ENCODE measurements at places on chromosomes 2 and 18.

GRCh38 chr18:13471971-13472628 is 253.5 kb downstream of the LDLRAD4 start:
- no peak for DNase-seq

- DNase-seq = peak; percentile 76
Measured at GRCh38 chr18:79507076-79507545, 111.4 kb downstream of the NFATC1 start.

DNA sequence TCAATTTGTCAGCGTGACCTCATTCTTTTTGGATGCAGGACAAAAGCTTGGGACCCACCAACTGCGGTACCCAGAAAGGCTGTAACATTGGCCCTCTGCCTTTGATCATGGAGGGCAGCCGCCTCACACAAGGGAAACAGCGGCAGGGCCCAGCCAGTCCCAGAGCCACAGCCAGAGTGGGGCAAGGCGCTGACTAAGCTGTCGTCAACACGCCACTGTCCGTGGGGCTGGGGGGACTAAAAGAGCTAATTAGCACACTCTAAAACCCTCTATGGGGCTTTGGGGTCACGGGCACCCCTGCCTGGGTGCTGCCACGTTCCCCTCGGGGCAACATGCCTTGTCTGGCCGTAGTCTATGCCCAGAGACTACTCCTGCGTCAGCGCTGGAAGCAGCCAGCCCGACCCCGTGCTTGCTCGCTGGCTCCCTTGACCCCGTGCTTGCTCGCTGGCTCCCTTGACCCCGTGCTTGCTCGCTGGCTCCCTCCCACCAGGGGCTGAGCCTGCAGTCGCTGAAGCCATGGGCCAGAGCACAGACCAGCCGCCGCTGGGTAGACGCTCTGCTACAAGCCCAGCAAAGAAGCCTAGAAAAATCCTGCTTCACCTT is 598.4 kb downstream of the MBD2 start:
- peak; percentile 59 for DNase-seq

DNA sequence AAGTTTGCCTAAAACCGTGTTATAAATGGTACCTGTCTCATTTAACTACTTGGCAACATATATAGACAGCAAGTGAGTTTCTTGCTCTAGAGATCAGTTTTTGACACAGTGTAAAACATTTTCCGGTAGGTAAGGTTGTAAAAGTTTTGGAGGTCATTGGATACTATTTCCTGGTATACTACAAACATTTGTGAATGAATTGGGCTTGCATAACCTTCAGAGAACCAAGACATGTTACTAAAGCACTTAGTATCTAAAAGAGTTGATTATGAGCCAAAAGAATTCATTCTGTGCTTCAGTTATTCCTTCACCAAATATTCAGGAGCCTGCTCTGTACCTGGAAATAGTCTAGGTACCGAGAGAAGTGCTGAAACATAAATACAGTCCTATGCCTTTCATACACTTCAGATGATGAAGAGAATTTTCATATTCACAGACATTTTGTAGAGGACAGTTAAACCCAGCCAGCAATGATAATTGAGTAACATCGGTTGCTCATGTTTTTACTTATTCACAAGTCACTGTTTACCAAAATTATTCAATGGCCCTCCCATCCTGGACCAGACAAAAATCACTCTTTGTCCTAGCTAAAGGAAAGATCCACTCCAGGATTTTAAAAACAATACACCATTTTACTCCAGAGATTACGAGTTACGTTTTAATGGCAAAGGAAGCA is 319.4 kb upstream of the RBMS1 start:
- no peak for DNase-seq

GRCh38 chr2:127410871-127411652 is 7.2 kb upstream of the PROC start:
- peak; percentile 55 for DNase-seq

DNA sequence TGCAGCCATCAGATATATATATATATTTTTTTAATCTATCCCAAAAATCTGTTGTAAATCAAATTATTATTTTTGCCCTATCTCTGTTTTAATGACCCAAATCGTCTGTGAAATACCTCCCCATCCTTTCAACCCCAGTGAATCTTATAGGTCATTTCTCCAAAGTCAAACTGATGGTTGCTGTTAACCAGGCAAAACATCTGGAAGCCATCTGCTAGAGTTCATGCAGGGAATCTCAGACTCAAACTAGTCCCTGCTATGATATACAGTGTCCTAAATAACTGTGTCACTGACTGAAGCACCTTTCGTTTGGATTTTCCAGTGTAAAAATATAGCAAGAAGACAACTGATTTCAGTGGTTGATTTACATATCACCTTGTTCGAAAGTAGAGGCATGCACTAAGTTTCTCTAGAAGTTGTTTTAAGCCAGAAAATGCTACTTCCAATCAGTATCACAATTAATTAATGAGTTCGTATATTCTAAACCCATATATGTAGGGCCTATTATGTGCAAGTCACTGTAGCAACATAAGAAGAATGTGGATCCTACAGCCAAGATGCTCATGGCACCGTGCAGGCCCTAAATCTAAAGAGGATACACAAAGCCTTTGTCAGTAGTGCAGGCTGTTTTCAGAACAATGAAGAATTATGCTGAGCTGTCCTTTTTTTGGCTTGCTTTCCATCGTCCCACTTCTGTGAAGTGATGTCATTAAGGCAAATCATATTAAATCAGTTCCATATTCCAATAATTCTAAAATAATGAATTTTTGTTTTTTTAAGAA is 566.0 kb downstream of the STK39 start:
- no peak for DNase-seq

GRCh38 chr2:101559551-101559950 is 84.6 kb upstream of the RFX8 start:
- no peak for DNase-seq

DNA sequence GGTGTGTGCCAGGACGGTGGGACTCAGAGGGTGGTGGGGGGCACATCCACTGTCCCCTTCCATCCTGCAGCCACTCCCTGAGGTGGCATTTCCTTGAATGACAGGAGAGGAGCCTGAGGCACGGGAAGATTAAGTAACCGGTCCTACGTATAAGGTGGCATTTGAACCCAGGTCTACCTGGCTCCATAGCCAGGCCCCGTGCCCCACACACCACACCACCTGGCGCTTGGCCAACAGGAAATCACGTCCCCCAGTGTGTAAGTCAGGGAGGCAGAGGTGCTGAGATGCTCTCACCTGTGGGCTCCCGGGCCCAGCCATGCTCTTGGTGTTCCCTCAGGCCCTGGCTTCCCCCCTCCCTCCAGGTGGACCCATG is 53.7 kb downstream of the HPCAL1 start:
- no peak for DNase-seq

- DNase-seq = no peak
Measured at GRCh38 chr2:33791625-33792024, 192.5 kb upstream of the FAM98A start.

DNA sequence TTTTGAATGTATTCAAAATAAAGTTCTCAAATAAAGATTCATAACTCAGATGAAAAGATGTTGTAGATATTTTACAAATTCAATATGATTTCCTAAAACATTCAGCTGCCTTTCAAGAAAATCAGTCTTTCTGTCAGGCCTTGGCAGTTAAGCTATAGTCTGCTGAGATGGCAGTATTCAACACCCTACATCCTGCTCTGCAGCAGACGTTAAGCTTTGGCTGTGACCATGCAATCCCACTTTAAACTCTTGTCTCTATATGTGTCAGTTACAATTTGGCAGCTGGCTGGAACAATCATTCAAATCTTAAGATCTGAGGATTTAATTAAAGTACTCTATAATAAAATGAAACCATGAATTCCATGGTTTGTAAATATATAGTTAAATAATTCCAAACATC is 567.3 kb upstream of the ZNF804A start:
- DNase-seq = no peak

DNA sequence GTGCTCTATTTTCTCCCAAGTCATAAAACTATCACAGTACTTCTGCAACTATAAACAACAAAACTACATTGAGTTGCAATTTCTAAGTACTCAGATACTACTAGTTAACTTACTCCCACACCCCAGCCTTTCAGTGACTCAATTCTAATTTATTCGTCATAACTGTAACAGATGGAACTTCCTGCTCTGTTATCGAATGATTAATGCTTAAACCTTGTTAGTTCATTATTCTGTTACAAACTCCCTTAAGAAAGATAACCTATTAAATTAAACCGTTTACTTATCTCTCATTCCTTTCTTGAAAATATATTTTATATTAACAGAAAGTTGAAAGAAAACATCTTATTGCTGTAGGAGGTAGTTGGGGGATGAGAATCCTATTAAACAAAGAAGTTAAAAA is 17.0 kb downstream of the TNFAIP6 start:
- no peak for DNase-seq

DNA sequence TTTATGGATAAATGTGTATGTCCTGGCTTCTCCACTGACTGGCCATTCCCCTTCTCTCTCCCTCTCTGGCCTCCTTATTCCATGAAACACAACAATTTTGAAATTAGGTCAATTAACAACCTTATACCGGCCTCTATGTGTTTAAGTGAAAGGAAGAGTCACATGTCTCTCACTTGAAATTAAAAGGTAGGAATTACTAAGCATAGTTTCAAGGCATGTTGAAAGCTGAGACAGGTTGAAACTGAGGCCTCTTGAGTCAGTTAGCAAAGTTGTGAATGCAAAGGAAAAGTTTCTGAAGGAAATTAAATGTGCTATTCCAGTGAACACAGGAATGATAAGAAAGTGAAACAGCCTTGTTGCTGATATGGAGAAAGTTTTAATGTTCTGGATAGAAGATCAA is 69.7 kb downstream of the ADAM23 start:
- no peak for DNase-seq

- DNase-seq = no peak
Measured at GRCh38 chr2:208311321-208311720, 45.3 kb downstream of the PIKFYVE start.

DNA sequence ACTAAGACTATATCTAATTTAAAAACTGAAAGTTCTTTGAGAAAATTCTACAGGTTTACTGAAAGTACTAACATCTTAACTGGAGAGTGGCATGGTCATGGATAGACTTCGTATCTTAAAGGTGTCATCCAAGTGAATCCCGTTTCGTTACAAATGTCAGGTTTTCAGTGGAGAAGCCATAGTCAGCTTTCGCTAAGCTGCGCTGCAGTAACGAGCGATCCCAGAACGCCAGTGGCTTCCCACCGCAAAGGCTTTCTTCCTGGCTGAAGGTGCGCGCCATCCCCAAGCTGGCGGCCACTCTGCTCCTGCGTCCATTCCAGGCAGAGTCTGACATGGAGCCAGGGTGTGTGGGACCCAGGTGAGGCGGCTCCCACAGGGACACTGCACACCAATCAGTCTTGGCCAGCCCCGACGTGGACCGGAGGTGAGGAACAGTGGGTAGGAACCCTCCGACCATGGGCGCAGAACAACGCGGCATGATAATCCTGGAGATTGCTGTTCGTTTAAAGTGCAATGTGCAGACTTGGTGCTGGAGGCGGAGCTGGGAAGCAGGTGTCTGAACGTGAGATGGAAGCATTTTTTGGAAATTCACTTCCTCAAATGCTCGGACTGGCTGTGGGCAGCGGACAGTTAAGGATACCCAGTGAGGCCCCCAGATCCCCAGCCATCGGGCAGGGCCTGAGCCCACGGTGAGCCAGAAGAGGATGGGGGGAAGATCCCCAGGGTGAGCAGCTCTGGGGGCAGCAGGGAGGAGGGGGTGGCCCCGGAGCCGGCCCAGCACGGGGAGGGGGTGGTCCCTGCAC is 27.8 kb upstream of the KCNG2 start:
- DNase-seq = peak; percentile 51

DNA sequence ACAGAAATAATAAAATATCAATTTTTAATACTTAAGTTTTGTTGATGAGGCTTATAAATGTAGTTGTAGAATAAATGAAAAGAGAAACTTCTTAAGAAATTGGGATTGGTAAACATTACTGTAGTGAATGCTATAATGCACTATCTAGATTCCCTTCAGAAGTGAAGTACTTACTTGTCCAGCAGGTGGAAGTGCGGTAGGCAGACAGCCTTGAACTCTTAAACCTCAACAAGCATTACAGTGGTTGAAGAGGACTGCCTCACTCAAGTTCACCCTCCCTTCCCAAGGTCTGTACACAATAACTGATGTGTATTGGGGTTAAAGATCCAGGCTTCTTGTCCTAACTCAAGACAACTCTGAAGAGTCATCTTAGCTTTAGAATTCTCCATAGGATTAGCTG is 931.0 kb upstream of the LRRTM1 start:
- DNase-seq = no peak

DNA sequence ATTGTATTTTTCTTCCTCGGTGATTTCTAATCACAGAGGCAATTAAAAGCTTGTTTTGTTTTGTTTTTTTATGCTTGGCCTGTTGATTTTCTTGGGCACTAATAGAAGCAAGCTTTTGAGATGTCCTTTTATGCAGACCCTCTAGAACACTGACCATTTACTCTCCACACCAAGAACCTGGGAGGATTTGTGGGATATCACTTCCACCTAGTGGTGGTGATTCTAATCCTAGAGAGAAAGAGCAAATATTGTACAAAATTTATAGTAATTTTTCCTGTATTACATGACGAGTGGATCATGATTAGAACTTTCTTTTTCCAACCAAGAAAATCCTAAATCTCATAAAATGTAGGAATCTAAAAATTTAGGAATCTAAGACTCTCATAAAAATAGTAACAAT is 23.4 kb downstream of the NEMP2 start:
- DNase-seq = no peak

DNA sequence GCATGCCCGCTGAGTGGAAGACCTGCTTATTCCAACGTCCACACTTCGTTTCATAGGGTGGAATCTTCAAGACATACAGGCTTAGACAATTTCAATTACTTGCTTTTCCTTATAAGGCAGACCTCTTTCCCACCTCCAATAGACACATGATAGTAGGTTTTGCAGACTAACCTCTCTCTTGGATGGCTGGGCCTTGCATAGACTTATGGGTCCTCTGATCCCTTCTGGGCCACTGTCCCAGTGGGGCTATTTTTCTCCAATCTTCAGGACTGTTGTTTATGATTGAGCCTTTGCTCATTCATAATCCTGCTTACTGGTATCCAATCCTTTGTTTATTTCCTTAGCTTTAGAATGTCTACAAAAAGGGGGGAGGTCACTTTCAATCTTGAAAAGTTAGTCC is 138.9 kb downstream of the FAM210A start:
- DNase-seq = no peak

DNA sequence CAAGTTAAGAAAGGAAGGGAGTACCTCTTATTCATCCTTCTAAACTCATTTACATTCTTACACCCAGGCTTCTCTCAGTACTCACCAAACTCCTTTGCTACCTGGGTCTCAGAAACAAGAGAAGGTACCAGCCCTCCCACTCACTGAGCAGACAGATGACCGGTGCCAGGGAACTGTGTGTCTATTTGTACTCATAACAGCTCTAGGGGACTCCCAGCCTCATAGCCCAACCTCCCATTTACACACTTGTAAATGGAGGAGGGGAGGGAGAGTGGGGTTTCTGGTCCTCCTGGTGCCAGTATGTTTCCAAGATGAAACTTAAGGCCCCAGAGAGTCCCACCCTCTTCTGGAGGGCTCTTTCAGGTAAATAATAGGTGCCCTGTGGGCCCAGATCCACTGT is 42.8 kb upstream of the SIGLEC15 start:
- DNase-seq = no peak

DNA sequence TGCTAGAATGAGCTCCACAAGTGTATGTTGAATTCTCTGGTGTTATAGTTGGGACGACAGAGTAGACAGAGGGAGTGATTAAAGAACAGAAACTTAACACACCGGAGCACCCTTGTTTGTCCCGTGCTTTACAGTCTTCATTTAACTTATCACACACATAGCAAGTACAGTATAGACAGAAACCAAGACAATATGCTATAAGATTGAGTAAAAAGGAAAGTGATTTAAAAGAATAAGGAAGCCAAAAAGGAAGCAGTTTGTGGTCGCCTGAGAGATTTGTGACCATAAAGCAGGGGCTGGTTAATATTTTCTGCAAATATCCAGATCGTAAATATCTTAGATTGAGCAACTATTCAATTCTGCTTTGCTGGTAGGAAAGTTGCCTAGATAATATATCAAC is 1128.4 kb downstream of the TSN start:
- DNase-seq = no peak

Measured in upper lobe of right lung (tissue), 1 donor.